ENCODE measurements at places on chromosomes 7 and 10.

GRCh38 chr7:2821842-2822507, 22.1 kb downstream of the GNA12 start:
- DNase-seq = peak; percentile 85

GRCh38 chr7:50594734-50595485, 29.7 kb upstream of the DDC start:
- DNase-seq = no peak

DNA sequence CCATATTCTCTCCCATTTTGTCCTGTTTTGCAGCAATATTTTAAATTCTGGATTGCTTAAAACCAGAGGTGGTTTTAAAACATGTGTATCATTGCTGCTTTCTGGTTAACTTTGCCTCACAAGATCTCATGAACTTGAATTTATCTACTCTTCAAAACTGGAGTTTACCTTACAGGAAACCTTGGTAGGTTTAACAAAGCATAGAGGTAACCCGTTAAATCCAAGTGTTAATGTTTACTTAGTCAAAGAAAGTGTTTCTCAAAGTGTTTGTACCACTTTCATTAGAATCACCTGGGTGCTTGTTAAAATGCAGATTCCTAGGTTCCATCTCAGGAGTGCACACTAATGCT, 44.0 kb upstream of the VDAC2 start:
- DNase-seq = no peak

DNA sequence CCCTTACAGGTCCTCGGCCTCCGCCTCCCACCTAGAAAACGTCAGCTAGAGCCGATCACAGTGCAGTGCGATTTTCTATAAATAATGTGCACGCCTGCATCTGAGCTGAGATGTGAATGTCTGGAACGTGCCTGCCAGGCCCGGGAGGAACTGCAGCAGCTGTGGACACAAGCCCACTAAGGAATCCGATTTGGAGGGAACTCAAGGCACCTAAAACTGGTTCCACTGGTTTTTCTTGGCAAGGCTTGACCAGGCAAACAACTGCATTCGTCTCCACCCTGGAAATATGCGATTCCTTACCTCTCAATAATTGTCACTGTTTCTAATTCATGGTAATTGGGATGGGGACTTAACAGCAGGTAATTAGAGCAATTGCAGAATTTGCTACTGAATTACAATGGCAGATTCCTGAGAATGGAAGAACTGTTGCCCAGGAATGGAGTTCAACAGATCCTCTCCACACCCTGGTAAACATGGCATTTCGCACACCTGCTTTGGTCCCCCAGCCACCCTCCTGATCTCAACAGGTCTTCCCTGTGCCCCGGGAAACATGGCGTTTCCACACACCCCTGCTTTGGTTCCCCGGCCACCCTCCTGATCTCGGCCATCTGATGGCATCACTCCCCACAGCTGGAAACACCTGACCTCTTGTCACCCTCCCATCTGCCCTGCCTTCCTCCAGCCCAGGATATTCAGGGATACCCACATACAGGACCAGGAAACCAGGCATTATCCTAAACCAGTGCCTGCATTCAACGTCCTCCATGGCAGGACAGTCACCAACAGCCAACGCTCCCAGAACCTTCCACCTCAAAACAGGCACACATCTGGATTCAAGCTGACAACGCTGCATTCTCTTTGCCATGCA, 76.0 kb downstream of the DIP2C start:
- no peak for DNase-seq

DNA sequence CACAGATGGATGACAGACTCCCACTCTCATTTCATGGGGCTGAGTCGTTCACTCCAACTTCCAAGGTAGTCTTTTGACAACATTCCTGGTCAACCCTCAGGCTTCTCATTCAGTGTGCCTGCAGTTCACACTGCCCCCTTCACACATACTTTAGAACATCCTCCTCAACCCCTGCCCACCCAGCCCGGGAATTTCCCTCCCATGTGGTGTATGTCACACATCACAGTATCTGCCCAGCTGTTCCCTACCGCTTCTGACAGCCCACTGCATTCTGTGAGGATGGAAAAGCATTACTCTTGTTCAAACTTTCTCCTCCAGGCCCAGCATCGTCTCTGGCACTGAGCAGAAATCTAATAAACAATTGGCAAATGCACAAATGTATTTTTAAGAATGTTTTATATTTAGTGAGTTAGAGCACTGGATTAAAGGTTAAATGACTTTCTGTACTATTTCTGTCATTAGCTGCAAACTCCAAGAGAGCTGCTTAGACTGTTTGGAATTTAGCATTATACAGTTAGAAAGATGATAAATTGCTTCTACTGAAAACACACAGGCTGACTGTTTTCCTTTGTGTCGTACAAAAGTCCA, 110.4 kb downstream of the SFMBT2 start:
- DNase-seq = peak; percentile 28

DNA sequence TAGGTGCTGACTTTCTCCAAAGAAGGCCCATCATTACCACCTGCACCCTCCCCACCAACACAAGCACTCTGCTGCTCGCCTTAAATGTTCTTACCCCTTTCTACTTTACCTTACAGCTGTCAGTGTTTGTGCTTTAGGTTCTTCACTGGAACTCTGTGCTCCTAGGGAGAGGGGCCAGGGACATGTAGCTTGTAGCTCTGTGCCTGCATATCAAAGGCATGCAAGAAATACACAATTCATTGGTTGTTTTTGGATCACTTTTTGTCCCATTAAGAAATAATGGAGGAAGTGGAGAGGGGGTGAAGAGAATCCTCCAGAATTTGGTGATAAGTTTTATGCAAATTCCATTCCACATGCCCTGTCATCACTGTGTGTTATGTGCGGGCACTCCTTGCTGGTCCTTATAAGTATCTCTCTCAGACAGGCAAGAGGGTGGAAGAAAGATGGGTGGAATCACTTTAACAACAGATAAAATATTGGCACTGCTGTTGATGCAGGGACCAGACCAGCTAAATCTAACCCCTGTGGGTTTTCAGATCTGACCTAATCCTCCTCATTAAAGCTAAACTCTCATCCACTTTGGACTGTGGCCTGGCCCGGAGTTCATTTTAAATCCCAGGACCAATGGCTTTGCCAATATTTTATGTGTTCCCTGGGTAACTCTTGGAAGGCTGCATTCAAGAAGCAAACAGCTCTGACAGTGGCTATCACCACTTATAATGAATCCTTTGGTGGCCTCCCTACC, 375.8 kb upstream of the NFE2L3 start:
- DNase-seq = no peak

DNA sequence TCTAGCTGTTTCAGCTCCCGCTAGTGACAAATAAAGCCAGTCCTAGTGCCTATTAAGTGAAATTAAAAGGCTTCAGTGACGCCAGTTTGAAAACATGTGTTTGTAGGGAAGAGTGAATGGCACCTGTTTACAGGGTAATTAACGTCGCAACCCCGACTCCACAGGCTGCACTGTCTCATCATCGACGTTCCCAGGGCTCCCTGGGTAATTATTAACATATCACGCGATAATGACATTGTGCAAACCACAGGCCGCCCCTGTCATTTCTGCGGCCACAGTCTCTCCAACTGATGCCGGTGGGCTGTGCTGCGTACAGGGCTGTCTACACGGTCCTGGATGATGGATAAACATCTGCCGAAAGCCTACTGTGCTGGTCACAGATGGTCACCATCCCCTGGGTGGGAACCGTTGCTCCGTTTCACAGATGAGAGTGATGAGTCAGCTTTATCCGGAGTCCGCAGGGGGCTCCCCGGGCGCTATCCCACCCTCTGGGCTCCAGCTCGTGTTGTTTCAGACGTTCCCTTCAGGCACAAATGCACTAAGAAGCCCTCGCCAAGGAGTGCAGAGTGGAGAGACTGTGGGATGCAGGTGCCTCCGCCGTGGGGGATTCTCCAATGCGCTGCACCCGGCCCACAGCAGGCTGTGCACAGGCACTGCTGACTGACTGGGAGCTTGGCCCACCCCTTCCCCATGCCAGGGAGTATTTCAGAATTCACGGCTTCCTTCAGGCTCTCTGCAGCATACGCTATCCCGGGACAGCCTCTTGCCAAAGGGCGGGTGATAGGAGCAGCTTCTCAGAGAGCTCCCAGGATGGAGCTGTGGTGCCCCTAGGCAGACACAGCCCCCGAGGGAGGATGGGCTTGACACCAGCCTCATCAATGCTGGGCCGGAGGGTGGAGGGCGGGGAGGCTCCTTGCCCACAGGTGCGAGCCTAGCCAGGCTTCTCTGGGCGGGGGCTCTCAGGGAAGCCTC, 491.8 kb upstream of the FOXK1 start:
- peak; percentile 54 for DNase-seq

- no peak for DNase-seq
These were observed 12.2 kb upstream of the LGI1 start for GRCh38 chr10:93745408-93746065.

GRCh38 chr7:24965831-24966708, 13.9 kb downstream of the OSBPL3 start:
- peak; percentile 86 for DNase-seq

DNA sequence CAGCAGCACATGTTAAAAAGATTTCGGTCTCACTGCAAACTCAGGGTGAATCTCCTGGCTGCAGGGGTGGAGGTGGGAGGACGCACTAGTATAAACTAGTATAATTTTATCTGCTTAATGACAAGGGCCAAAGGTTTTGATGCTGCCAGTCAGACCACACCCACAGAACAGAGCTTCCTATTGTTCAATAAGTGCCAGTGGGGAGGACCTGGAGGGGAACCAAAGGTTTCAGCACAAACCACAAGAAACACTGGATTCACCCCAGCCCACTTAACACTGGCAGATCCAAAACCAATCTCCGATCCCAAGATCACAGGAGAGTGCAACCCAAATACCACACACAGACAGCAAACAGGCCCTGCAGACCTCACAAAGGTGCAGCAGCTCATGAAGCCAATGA, 6.6 kb downstream of the VOPP1 start:
- no peak for DNase-seq

DNA sequence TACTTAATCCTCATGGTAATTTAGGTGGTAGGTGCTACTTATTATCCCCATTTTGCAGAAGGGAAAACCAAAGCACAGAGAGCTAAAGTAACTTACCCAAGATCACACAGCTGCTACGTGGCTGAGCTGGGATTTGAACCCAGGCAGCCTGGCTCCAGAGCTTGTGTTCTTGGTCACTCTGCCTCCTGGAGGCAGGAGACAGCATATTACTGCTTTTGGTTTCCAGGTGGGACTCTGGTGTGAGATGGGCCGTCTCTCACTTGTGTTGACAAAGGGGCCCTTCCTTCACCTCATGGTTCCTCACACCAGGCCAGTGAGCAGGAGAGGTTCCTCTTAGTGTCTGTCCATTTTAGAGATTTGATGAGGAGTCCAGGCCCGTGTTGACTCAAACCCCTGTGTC, 79.8 kb upstream of the PPIF start:
- no peak for DNase-seq

- DNase-seq = no peak
These were observed 146.7 kb upstream of the KLF14 start for GRCh38 chr7:130880668-130881067.

GRCh38 chr7:131529179-131529578, 27.2 kb downstream of the PODXL start:
- DNase-seq = no peak

- DNase-seq = no peak
These were observed 130.7 kb downstream of the TRRAP start for GRCh38 chr7:99008921-99009530.

DNA sequence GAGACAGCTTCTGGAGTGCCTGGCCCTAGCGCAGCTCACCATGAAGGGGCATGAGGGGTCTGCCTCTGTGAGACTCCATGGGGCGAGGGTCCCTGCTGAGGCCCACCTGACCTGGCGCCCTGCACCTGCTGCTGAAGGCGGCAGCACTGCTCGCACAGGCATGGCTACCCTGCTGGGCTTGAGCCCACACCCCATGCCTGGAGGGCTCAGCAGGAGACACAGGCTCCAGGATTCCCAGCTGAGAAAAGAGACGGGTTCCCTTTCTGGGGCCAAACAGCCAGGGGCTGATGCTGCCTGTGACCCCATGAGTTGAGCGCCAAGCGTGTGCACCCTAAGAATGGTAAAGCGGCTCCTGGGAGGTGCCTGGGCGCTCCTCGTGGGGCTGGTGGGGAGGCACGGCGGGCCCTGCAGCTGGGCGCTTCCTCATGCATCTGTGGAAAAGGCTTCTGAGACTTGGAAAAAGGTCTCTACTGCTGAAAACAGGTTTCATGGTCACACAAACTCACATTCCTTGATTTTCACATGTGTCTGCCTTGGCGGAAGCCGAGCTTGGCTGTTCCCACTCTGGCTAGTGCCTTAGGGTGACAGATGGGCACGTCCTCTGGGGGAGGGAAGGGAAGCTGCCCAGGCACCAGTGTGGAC, 233.4 kb downstream of the ZMYND11 start:
- DNase-seq = no peak

DNA sequence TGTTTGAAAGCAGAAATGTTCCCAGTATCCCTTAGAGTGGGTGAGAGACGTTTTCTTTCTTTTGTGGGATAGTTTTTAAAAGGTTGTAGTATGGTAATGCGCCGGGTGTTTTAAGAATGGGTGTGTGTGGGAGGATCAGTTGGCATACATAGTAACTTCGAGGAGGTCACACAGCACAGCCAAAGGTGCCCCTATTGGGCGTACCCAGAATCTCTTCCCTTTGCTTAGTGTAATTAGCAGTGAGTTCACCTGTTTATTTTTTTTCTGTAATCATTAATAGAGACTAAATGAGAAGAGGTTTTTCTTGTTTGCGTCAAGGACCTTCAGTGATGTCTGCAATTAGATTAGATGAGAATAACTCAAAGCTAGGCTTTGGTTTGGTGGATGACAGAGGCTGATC, 1.5 kb downstream of the PLEKHA8 start:
- peak; percentile 44 for DNase-seq

DNA sequence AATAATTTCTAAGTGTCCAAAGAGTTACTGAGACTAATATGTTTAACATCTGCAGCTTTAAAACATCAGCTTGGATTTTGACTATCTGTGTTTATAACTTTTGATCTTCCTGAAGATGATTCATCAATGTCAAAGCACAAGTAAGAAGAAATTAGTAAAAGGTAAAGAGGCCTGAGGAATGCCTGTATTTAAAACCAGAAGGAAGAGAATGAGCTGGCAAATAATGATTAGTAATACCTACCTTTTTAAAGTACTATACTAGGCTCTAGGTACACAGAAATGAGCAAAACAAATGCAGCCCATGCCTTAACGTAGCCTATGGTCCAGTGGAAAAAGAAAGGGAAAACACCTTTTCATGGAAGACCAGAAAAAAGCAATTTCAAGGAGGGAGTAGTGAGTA, 158.0 kb downstream of the KCND2 start:
- DNase-seq = no peak

DNA sequence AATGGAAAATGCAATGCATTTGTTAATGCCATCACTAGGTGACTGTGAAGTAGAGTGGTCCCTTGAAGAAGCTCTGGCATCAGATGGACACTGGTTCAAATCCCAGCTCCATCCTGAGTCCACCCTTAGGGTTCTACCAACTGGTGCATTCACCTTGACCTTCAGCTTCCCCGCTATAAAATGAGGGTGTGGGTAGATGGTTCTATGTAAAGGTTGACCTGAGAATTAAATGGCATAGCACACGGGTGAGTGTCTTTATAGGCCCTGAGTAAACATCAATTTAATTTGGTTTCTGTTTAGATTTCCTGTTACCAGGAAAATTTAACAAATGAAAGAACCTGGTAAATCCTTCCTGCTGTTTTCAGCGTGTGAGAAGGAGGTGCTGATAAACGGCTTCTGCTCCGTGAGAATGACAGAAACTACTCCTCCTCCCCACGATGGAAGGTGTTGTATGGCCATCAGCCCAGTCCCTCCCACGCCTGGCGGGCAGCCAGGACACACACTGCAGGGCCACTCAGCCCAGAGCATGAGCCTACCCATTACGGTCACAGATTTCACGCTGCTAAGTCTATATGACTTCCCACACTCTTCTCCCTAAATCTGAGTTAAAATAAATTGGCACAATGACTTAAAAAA, 210.1 kb downstream of the TNS3 start:
- peak; percentile 84 for DNase-seq

Data from renal cortical epithelial cell (primary cell).